Tibial nerve (tissue), 4 donors: ENCODE measurements at places on chromosomes 6 and 20.

- H3K4me1 ChIP-seq = no peaks in the 10 kb centered on the region
- H3K36me3 ChIP-seq = no peaks in the 10 kb centered on the region
- DNase-seq = no peak
- H3K4me3 ChIP-seq = no peak overlapping the region
- H3K27ac ChIP-seq = no peak overlapping the region
- no peaks in the 10 kb centered on the region for H3K27me3 ChIP-seq
Measured at GRCh38 chr6:4521070-4521469, 255.1 kb upstream of the CDYL start.

DNA sequence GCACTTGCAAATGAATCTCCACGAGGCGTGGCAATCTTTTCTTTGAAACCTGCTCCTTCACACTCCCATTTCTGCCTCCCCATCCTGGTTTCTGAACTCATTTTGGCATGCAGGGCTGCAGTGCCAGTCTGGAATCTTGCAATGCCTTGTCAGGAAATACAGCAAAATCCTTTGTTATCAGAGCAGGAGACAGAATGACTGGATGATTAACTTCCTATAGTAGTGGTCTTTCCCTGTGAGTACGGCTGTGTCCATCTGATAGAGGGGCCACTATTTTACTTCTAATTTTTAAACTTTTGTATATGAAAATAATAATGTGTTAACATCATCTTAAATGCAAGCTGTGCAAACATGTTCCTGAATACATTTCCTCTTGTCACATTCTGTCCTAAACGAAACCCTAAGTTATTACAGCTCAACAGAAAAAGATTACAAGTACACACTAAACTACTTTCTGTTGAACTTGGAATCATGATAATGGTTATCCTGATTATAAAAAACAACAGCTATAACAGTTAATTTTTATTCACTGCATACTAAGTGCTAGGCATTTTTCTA, 140.2 kb downstream of the KIF13A start:
- DNase-seq = no peak
- no peaks in the 10 kb centered on the region for H3K27me3 ChIP-seq

DNA sequence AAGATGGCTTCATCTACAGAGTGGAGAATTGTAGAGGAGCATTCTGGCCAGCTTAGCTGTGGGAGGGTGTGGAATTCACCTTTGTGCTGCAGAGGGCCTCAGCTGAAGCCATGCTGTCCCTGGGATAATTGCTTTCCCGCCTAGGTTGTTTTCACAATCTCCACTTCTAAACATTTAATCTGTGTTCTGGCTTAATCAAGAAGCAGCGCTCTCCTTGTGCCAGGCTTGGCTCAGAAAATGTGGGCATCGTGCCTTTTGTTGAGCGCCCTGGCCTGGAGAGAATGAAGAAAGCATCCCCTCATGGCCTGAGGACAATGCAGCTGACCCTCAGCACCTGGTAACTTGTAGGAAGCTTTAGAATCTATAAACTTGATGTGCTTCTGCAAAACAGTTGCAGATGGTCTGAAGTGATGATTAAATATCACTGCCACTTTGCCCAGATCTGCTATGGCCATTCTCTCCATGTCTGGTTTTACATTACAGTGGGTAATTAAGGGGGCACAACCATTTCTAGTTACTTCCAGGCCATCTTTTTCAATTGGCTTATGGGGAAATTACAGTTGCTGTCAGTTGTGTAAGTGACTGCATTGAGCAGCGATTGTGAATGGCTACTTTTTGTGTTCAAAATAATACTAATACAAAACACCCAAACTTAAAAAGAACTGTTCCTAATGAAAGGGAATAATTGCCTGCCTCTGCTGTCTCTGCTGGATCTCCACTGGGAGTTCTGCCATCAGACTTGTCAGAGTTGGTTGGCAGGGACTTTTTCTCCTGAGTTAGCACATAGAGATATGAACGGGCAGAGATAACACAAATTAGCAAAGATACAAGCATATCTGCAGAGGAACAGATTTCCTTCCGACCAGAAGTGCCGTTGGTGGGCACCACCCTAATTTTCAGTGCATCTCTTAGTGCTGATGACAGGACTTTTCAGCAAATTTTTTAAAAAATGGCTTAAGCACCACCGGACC, 18.4 kb downstream of the CTNNBL1 start:
- no peaks in the 10 kb centered on the region for H3K27me3 ChIP-seq
- no peak overlapping the region for H3K27ac ChIP-seq
- peaks cover 7% of the 10 kb centered on the region for H3K4me1 ChIP-seq
- no peak for DNase-seq
- H3K4me3 ChIP-seq = no peak overlapping the region

- H3K27me3 ChIP-seq = no peaks in the 10 kb centered on the region
- no peak for DNase-seq
- H3K4me1 ChIP-seq = no peaks in the 10 kb centered on the region
- H3K27ac ChIP-seq = no peak overlapping the region
- H3K4me3 ChIP-seq = no peak overlapping the region
Measured at GRCh38 chr6:123677897-123678296, 41.1 kb upstream of the TRDN start.

GRCh38 chr6:54579011-54579410, 267.6 kb upstream of the FAM83B start:
- H3K4me3 ChIP-seq = no peak overlapping the region
- no peaks in the 10 kb centered on the region for H3K4me1 ChIP-seq
- no peaks in the 10 kb centered on the region for H3K36me3 ChIP-seq
- no peaks in the 10 kb centered on the region for H3K27me3 ChIP-seq
- DNase-seq = no peak

- no peaks in the 10 kb centered on the region for H3K27me3 ChIP-seq
- no peak overlapping the region for H3K27ac ChIP-seq
- H3K4me1 ChIP-seq = no peaks in the 10 kb centered on the region
Measured at GRCh38 chr6:20411953-20412681, 10.4 kb downstream of the E2F3 start.

- no peak overlapping the region for H3K27ac ChIP-seq
- no peak for DNase-seq
- no peak overlapping the region for H3K4me3 ChIP-seq
- no peaks in the 10 kb centered on the region for H3K27me3 ChIP-seq
- no peaks in the 10 kb centered on the region for H3K36me3 ChIP-seq
- H3K4me1 ChIP-seq = peaks cover 16% of the 10 kb centered on the region
Measured at GRCh38 chr6:90184334-90185298, 112.0 kb downstream of the BACH2 start.

DNA sequence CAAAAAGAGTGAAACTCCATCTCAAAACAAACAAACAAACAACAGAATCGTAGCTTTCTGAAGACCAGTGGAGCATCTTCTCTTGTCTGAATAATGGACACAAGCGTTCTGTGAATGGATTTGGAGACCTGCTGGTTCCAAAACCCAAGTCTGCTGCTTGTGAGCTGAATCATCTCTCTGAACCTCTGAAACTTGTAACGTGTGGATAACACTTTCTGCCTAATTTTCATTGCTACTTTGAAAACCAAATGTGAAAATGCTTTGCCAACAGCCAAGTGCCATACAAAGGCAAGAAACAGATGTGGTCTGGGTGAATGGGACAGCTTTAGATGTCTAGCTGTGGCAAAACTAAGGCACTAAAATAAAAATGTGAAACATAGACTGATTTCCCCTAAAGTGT, 44.3 kb downstream of the PHACTR1 start:
- H3K4me1 ChIP-seq = no peaks in the 10 kb centered on the region
- no peaks in the 10 kb centered on the region for H3K36me3 ChIP-seq
- no peak for DNase-seq
- no peak overlapping the region for H3K27ac ChIP-seq

DNA sequence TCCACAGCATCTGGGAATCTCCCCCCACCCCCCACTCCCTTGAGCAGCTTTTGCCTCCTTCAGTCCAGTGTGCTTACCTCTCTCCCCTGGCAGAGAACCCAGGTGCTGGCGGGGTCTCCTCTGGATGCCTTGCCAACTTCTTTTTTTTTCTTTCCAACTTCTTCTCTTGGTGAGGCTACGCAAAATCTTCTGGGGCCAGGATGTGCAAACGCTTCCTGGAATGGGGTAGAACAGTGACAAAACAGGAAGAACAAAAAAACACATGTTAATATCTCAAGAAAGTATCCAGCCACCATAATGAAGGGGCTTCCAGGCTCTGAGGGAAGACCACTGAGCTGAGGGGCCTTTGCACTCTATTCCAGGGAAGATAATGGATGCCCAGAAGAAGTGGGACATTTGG, 53.9 kb upstream of the DDR1 start:
- no peak for DNase-seq
- H3K4me3 ChIP-seq = no peak overlapping the region
- H3K36me3 ChIP-seq = no peaks in the 10 kb centered on the region
- H3K27me3 ChIP-seq = no peaks in the 10 kb centered on the region
- peak overlapping the region; percentile 54 for H3K27ac ChIP-seq

DNA sequence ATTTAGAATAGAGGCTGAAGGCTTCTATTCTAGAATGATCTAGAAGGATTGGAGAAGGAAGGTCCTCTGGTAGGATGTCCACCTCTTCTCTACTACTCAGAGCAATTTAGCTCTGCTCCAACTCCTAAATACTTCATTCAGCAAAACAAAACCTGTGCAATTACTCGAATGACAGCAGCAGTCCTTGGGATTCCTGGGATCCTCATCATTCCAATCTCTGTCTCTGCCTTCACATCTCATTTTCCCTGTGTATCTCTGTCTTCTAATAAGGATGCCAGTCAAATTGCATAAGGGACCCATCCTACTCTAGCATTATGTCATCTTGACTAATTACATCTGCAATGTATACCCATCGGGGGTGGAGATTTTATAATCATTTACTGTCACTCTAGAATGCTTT, 5.5 kb upstream of the AIG1 start:
- H3K27me3 ChIP-seq = no peaks in the 10 kb centered on the region

- H3K27ac ChIP-seq = no peak overlapping the region
- no peak for DNase-seq
- H3K27me3 ChIP-seq = no peaks in the 10 kb centered on the region
- peaks cover 15% of the 10 kb centered on the region for H3K36me3 ChIP-seq
- no peak overlapping the region for H3K4me3 ChIP-seq
Measured at GRCh38 chr6:13277231-13277630, 51.1 kb downstream of the TBC1D7 start.

DNA sequence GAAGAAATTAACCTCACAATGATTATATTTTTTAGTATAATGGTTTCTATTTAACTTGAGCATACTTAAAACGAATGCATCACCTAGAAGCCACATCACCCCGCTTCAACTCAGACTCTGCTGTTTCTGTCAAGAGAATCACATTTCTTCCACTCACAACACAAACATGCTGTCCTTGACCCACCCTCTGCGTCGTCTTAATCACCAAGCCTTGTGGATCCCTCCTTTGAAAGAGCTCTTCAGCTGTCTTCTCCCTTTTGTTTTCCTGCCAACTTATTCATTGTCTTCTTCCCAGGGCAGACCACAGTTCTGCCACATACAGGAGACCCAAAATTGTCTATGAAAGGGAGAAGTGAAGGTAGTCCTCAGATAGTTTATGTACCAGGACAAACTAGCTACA, 595.6 kb upstream of the AGPAT4 start:
- DNase-seq = no peak
- no peaks in the 10 kb centered on the region for H3K27me3 ChIP-seq
- H3K4me1 ChIP-seq = no peaks in the 10 kb centered on the region
- no peak overlapping the region for H3K4me3 ChIP-seq
- no peak overlapping the region for H3K27ac ChIP-seq

GRCh38 chr6:145339089-145339488, 396.2 kb downstream of the EPM2A start:
- H3K4me1 ChIP-seq = no peaks in the 10 kb centered on the region
- H3K36me3 ChIP-seq = no peaks in the 10 kb centered on the region
- H3K4me3 ChIP-seq = no peak overlapping the region
- H3K27ac ChIP-seq = no peak overlapping the region

DNA sequence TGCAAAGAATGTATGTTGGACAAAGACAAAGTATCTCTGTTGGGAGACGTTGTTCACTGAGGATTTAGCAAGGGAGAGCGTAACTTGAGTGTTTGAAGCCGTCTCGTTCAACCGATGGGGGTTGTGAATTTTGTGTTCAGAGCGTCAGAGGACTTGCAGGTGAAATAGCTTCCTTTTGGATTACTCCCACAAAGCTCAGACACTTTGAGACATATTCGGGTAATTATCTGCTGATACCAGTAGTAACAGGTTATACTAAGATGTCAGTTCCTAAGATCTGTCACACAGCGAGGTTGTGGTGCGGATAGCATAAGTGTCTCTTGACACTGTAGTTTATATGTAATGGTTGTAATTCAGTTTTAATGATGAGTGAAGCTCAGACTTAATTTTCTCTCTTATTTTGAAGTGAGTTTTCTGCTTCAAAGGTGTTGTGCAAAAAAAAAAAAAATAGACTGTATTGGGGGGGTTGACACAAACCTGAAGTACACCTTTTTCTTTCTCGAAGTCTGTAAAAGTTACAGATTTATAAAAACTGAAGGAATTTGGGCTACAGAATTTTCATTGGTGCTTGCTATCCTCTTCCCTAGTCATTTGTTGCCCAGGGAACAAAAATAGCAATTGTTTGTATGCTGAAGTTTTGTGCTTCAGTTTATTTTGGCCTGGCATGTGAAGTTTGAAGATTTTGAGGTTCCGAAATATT, 1.7 kb downstream of the ASXL1 start:
- H3K36me3 ChIP-seq = no peaks in the 10 kb centered on the region
- H3K4me3 ChIP-seq = peak overlapping the region; percentile 83
- no peaks in the 10 kb centered on the region for H3K27me3 ChIP-seq
- H3K27ac ChIP-seq = peak overlapping the region; percentile 96

DNA sequence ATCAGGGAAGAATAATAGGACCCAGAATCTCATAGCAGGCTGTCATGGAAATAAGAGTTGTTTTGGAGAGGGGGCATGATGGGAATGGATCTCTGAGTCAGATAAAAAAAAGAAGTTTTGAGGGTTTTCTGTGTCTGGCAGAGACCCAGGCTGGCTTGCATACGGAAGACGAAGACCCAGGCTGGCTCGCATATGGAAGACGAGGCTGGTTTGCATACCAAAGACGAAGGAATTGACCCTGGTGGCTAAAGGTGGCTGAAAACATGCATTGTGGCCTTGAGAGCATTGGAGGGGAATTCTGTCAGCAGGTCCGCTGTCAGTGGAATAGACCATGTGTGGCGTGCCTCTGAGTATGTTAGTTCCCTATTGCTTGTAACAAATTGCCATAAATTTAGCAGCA, 335.1 kb downstream of the BTBD3 start:
- H3K27ac ChIP-seq = no peak overlapping the region
- no peak for DNase-seq
- no peaks in the 10 kb centered on the region for H3K27me3 ChIP-seq
- H3K4me3 ChIP-seq = no peak overlapping the region

GRCh38 chr6:42292004-42292740, 74.5 kb upstream of the MRPS10 start:
- no peak overlapping the region for H3K4me3 ChIP-seq
- no peak for DNase-seq
- no peaks in the 10 kb centered on the region for H3K27me3 ChIP-seq
- H3K27ac ChIP-seq = no peak overlapping the region
- H3K4me1 ChIP-seq = no peaks in the 10 kb centered on the region
